NCI-H1694 treated with DMSO at 0.1 percent for 48 hours (cell line): ENCODE measurements at places on chromosomes 3 and 15.

DNA sequence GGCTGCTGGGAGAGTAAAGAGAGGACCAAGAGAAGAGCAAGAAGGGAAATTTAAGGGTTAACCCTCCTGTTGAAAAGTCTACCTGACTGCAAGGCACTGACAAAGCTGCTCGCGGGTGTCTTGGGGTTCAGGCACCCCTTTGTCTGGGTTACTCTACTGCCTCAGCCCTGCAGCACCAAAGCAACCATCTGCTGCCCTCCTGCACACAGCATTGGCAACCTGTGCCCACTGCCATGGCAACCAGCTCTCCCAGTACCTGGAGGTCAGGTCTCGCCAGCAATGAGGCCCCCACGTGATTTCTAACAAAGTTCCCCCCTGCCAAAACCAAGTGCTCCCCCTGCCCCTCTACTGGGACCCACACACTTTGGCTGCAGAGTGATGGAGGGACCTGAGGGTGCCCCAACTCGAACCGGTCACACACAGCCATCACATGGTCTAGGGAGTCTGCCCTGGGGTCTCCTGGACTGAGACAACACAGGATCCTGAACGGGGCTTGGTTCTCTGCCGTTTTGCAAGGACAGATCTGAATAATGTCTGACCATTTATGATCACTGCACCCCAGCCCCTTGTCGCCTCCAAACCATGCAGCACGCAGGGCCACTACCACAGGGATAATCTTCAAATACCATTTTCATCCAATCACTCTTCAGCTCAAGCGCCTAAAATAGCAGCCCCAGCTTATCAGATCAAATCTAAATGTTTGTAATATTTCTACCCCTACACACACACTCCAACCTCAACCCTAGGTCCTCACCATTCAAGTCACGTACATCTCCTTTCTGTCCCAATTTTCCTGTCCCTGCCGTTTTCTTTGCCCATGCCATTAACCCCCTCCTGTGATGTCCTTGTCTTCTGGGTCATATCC is 50.7 kb downstream of the ADCY5 start:
- no peak for DNase-seq

- peak; percentile 28 for DNase-seq
Observed at GRCh38 chr3:176690083-176690869, 507.0 kb downstream of the TBL1XR1 start.

DNA sequence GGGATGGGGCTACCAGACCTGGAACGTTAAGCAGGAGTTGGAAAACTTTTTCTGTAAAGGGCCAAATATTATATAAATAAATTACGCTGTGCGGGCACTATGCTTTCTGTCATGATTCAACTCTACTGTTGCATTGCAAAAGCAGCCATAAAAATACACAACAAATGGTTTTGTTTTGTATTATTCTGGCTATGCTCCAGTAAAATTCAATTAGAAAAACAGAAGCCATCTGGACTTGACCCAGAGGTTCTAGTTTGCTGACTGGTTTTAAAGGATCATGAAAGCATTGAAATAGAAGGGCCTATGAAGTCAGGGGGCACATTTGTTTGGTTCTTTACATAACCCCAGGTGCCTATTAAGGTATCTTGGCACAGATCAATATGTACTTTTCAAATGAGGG is 647.4 kb upstream of the LMCD1 start:
- no peak for DNase-seq

GRCh38 chr3:52983336-52983807 is 62.5 kb downstream of the SFMBT1 start:
- peak; percentile 2 for DNase-seq

GRCh38 chr3:124057420-124057819 is 65.5 kb upstream of the ROPN1 start:
- DNase-seq, result no peak

DNA sequence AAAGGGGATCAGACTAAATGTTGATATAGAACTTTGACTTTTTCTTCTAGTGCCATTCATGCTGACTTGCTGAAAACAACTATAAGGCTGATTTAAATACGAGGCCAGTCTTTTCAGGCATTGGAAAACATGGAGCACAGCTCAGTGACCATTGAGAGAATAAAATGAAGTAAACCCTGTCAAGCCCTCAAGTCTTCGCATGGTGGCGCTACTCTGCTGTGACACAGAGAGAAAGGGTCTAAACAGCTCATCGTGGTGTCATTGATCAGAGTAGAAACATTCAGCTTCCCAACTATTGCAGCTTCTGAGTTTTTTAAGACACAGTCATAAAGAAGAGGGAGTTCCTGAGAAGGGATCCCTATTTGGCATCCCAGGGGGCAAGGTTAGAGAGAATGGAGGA is 716.2 kb downstream of the DIPK2A start:
- no peak for DNase-seq

DNA sequence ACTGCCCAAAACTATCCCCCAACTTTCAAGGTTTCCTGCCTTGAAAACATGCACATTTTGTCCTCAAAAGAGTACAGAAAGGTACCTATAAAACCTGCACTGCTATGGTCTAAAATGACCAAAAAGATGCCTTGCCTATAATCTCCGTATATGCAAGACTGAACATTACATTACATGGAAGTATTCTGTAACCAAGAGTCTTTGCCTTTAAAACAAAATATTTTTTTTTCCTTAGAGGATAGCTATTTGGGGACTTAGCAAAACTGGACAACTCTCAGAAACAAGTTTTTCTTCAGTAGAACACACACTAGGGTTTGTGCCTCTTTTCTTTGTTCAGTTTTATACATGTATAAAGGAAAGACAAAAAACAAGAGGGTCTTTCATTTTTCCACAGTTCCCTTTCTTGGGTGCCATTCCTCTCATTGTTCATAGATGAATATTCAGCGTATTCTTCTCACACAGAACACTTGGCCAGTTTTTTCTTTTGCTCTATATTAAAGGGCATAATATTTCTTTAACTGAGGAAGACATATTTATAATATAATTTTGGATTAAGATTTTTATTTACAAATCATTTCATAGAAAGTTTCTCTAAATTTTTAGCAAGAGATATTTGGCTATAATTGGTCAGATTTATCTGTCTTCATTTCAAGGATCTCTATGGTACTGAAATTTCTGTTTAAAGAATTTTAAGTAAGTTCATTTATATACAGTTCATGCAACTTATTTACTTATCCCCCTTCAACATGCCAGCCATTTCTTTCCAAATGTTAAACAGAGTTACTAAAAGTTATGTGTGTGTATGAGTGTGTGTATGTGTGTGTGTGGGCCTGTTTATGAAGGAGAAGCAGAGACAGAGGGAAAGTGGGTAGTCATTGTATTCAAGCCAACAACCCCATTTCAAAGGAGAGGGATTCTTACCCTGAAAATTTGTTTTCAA is 142.6 kb downstream of the ZBTB20 start:
- no peak for DNase-seq

GRCh38 chr15:90201130-90201943 is at the start of gene SEMA4B:
TSS of gene SEMA4B (plus strand) at chr15:90201330. CDS start at chr15:90201579, 249 bp downstream.
- DNase-seq, result no peak
